Esophagus muscularis mucosa (tissue), 4 donors: ENCODE measurements at places on chromosomes 12 and 14. TPM values are rescaled to one million over a fixed set of nuclear protein-coding genes. Genes with fewer than 3 reads are reported as not detected.

- no peaks in the 10 kb centered on the region for H3K36me3 ChIP-seq
- no peaks in the 10 kb centered on the region for H3K27me3 ChIP-seq
- DNase-seq: no peak
- peaks cover 52% of the 10 kb centered on the region for H3K4me1 ChIP-seq
These were observed 7.1 kb upstream of the TBX5 start for GRCh38 chr12:114412825-114413749.

DNA sequence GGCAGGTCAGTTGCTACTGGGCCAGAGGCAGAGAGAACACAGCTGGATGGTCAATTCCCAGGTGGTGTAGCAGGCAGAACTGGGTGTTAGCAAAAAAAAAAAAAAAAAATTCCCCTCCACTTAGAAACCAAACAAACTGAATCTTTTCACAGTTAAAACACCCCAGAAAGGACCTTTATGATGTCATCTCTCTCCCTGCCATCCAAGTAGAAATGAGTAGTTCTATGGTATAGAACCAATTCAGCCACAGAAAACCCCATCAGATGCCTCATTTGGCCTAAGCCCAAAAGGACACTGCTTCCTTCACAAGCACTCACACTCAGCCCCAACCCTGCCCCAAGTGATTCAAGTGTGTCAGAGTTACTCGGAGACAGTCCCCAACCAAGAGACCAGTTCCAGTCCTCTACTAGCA lies 230.8 kb downstream of the DPF3 start:
- no peaks in the 10 kb centered on the region for H3K36me3 ChIP-seq
- H3K4me1 ChIP-seq: no peaks in the 10 kb centered on the region
- no peaks in the 10 kb centered on the region for H3K27me3 ChIP-seq
- no peak overlapping the region for H3K27ac ChIP-seq

DNA sequence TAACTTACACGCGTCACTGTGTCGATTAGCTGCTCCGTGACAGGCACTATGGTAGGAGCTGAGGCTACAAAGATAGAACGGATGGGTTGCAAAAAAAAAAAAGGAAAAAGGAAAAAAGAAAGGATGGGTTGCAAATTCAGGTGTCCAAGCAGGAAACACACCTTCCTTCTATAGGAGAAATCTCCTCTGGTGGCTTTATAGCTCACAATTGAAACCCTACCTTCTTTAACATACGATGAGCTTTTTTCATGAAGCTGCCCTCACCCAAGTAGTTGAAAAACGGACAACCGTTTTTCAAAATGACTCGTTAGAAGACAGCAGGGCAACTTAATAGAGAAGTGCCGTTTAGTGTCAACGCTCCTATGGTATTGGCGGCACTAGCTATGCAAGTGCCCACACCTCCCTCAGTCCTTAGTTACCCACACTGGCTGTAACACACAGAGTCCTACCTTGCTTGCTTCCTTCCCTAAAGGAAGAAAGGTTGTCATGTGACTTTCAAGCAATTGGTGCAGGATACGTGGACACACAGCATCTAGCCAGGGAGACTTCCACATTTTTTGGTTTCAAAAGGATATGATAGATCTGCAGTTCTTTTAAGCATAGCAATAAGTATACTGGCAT lies 682 bp upstream of the TRIP11 start:
- no peaks in the 10 kb centered on the region for H3K27me3 ChIP-seq
- H3K4me1 ChIP-seq: peaks cover 47% of the 10 kb centered on the region
- peak overlapping the region; percentile 85 for H3K4me3 ChIP-seq
- peak; percentile 60 for DNase-seq

DNA sequence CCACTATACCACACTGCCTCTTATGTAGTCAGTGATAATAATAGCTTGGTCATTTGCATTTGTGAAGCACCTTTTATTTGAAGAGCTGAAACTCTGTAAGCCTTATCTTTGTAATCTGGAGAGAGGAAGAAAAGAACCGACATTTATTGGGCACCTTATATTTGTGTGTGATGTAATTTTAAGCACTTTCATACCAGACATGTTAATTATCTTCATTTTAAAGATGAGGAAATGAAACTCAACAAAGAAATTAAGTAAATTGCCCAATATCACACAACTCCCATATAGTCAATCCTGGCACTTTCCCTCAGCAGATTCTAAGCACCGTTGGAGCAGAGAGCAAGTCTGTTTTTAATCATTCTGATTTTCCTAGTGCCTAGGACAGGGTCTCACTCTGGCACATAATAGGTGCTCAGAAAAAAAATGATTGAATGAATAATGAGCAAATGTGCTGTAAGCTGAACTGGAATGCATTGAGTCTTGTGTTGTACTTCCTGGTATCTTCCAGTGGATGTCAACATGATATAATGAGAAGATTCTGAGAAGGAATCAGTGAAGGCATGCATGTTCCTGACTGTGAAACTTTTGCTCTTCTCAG lies 418.9 kb downstream of the ZFP36L1 start:
- H3K27me3 ChIP-seq: no peaks in the 10 kb centered on the region
- DNase-seq: no peak
- no peak overlapping the region for H3K4me3 ChIP-seq
- H3K36me3 ChIP-seq: no peaks in the 10 kb centered on the region
- peaks cover 39% of the 10 kb centered on the region for H3K4me1 ChIP-seq

DNA sequence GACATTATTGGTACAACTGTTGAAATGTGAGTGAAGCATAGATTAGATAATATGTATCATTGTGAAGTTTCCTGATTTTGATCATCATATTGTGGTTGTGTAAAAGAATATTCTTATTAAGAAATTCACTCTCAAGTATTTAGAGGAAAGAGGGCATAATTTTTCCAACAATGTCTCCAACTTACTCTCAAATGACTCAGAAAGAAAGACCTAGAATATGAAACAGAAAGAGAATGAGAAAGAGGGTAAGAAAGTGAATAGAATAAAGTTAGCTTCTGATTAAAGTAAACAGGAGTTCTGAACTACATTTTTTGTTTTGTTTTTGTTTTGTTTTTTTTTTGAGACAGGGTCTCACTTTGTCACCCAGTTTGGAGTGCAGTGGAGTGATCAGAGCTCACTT lies 123.0 kb downstream of the CPNE8 start:
- no peak overlapping the region for H3K27ac ChIP-seq
- no peaks in the 10 kb centered on the region for H3K4me1 ChIP-seq

- no peak overlapping the region for H3K27ac ChIP-seq
- DNase-seq: no peak
- no peaks in the 10 kb centered on the region for H3K36me3 ChIP-seq
These were observed 168.8 kb upstream of the CCND2 start for GRCh38 chr12:4104722-4105244.

GRCh38 chr14:59221568-59221967 lies 33.1 kb downstream of the DAAM1 start:
- H3K27ac ChIP-seq: peak overlapping the region; percentile 1
- peaks cover 83% of the 10 kb centered on the region for H3K4me1 ChIP-seq
- H3K27me3 ChIP-seq: no peaks in the 10 kb centered on the region
- no peak for DNase-seq

The PLCZ1 gene
- not detected for total RNA-seq

The NOVA1 gene
- total RNA-seq: 22.4 TPM

The NRL gene
- 1.8 TPM for total RNA-seq

The DLGAP5 gene
- not detected for total RNA-seq

The SOAT2 gene
- not detected for total RNA-seq
